ENCODE measurements at places on chromosomes 1 and 21. TPM values are rescaled to one million over a fixed set of nuclear protein-coding genes. Genes with fewer than 3 reads are reported as not detected.

Gene AXDND1
- 0.17 TPM for total RNA-seq

Gene OR2L5
- total RNA-seq: not detected

Gene PEX11B
- total RNA-seq: 29.6 TPM

Gene FCRL2
- not detected for total RNA-seq

Gene RIMKLA
- total RNA-seq: under 0.01 TPM

Gene LGR6
- total RNA-seq: not detected

Gene TRAF3IP3
- total RNA-seq: not detected

Gene MANEAL
- total RNA-seq: 1.8 TPM

Gene TRPM2
- total RNA-seq: under 0.01 TPM

Gene TSSK3
- 1.0 TPM for total RNA-seq

Gene THEM5
- 0.17 TPM for total RNA-seq

Gene CHD5
- 0.15 TPM for total RNA-seq

All from smooth muscle cell of trachea (primary cell).